CD4-positive, alpha-beta T cell treated with Interferon alpha-2 for 1 hour (primary cell): ENCODE measurements at places on chromosomes 12 and 14.

- no peak for DNase-seq
Observed at GRCh38 chr12:6534695-6534944, 303 bp downstream of the GAPDH start.

GRCh38 chr12:53050426-53051057, 677 bp downstream of the TNS2 start:
- DNase-seq = no peak

DNA sequence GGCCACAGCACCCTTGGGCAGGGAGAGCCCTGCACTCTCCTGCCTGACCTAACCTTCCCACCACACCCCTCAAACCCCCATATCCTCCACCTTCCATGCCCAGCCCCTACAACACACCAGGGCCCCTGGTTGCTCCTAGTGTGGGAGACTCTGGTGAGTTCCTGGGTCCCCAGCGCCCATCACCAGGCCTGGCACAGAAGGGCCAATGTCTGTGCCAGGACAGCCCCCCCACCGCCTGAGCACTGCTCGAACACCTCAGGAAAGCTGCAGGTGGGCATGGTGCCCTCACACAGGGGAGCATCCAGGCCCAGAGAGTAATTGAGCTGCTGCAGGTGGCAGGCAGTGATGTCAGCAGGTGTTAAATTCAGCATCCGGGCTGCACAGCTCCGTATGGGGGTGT, 15.2 kb downstream of the ADCY6 start:
- no peak for DNase-seq

GRCh38 chr12:24363177-24363754, 413.8 kb upstream of the SOX5 start:
- DNase-seq = no peak

DNA sequence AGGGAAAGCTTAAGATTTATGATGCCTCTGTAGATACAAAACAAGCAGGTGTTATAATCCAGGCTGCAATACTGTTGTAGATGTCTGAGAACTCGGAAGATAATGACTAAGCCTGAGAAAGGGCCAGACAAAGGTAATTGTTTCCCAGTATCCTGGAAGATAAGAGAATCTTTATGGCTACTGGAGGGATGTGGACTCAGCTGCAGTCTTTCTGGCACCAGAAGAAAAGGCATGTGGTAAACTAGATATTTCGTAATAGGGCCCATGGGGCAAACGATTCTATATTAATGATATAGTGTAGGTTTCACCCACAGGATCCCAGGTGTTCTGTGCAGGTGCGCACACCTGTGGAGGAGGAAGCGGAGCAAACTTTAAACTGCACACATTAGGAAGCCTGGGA, 9.2 kb upstream of the APOLD1 start:
- DNase-seq = no peak
